Activated effector memory CD4-positive, alpha-beta T cell treated with Interleukin-2 at 50 U/mL for 16 hours (primary cell): ENCODE measurements at places on chromosomes 1 and 21.

DNA sequence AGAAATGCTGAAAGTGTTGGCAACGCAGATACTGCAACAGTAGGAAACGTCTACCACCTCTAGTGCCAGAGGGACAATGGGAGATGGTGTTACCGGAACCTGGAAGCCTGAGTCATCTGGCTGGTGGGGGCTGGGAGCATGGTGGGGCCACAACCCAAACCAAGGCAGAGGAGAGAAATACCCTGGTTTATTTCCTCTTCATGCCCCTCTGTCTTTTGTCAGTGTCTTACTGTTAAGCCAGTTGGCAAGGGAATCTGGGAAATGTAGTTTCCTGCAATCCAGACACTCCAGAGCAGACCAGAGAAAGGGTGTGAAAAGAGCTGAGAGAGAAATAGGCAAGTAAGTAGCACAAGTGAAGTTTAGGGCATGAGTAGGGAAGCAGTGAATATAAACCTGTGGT is 14.8 kb downstream of the DNTTIP2 start:
- DNase-seq: no peak

DNA sequence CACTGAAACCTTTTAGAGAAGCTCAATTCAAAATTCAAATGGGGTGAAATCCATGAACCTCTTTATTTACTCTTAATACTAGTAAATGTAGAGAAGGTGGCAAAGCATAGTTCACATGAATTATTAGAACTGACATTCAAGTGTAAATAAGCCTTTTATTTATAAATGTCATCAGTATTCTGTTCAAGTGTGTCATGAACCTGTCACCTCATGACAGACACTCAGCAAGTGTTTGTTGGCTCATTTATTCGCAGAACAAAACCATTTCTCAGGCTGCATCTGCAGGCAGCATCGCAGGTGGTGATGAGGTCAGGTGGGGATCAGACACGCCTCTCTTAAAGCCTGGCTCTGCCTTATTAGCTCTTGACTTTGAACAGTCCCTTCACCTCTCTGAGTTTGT is 116.6 kb downstream of the SETD4 start:
- DNase-seq: no peak

GRCh38 chr1:204453141-204453772 is 41.3 kb downstream of the PIK3C2B start:
- peak; percentile 60 for DNase-seq

GRCh38 chr1:204232526-204232925 is 18.7 kb upstream of the GOLT1A start:
- no peak for DNase-seq

- DNase-seq: no peak
These were observed 10.9 kb downstream of the OLIG2 start for GRCh38 chr21:33036430-33037162.

DNA sequence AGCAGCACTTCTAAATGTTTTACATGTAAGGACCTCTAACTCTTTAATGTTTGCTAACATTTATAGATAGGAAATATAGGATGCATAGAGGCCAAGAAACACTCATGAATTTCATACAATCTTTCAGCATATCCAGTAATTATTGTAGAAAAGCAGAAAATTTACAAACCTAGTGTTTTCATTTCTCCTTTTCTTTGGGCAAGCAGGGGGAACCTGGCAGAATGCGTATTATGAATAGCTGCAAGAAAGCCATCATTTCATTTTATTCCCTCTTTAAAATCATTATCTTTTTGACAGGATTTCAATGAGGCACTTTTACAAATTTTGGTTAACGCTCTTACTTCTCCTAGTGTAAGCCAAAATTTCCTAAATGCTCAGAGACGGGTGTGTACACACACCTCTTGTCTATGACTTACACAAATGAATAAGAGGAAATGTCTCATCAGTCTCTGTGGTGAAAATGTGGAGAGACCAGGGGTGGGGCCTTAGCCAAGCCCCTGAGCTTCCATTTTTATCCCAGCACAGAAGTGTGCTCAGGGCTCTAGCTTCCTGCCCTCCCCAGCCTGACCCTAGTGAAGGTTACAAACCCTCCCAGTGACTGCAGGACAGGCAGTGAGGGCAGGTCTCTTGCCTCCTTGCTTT is 91.6 kb downstream of the LRRC8C start:
- DNase-seq: no peak

DNA sequence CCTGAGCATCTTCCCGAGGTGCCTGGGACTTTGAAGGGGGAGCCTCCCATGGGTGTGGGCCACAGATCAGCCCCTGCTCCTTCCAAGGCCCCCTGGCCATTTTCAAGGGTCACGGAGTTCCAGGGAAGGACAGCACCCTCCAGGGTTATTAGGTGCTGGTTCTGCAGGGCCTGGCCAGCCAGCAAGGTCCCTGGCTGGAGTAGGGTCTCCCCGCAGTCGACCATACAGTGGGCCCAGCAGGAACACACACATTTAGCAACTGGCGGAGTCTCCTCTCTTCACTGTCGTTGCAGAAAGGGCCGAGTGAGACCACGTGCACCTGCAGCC is 17.7 kb upstream of the SUMO3 start:
- DNase-seq: no peak

GRCh38 chr1:48859456-48859855 is 82.8 kb upstream of the BEND5 start:
- no peak for DNase-seq

- DNase-seq: no peak
These were observed 73.8 kb downstream of the BCAR3 start for GRCh38 chr1:93607814-93608186.

GRCh38 chr1:44327679-44328491 is 27.2 kb downstream of the ERI3 start:
- no peak for DNase-seq

- DNase-seq: no peak
These were observed 2.9 kb downstream of the RXRG start for GRCh38 chr1:165442053-165442452.

- DNase-seq: no peak
These were observed 3.0 kb upstream of the SMYD2 start for GRCh38 chr1:214277704-214278635.

DNA sequence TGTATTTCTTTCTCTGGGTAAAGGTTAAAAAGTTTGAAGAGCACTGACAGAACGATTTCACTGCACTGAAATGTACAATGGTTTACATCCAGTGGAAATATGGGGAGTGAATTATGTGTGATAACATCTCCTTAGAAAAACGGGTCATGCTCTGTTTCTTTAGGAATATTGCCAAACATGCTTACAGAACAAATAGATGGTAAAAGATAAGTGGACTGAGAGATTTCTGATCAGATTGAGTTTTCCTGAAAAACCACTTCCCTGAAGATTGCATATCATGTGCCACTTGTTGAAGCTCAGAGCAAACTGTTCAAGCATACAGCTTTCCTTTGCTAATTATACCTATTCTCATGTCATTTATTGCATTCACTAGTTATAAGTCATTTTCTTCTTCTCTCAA is 29.9 kb upstream of the DISP1 start:
- no peak for DNase-seq

DNA sequence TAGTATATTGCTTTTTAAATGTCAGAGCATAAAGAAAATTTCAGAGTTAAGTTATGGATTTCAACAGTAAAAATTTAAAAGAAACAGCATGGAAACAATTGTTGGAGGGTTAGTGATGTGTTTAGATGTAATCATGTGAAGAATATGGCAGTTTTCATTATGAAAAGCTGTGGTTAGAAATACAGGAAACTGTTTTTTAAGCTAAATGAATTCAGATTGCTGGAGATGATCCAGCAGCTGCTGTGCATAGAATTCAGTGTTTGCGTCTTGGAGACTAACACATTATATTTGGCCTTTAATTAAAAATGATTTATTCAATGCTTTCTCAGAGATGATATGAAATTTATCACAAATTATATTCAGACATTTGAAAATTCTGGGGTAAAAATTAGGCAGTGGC is 273.6 kb upstream of the LRRC7 start:
- DNase-seq: no peak

DNA sequence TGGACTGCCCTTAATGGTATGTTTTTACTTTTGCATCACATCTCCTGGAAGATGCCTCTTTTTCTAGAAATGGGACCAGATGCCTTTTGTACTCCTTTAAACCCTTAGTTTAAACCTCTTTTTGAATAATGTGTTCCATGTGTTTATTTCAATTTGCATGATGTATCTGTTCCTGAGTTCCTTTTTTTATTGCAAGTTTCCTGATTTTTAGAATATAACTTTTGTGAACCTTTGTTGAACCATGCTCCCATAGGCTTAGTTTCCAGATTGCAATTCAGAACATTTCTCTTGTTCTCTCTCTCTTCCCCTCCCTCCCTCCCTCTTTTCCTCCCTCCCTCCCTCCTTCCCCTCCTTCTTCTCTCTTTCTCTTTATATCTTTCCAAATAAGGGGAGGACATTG is 81.9 kb downstream of the RGL1 start:
- DNase-seq: no peak

- DNase-seq: no peak
These were observed 27.7 kb downstream of the C1QB start for GRCh38 chr1:22680726-22681125.

DNA sequence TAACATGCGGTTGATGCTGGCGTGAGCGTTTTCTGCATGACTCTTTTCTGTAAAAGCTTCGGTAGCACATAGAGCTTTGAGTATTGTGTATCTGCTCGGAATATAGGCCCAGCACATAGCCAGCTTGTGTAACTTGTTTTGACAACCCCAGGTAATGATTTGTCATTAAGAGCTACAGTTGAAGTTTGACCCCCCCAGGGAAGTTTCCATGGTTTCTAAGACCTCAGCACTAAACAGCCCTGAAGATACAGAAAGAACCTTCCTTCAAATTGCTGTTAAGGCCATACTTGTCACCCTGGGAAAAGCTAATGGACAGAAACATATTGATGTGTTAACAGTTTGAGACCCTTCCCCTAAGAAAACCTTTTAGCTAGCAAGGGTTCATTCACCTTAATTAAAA is 380.7 kb downstream of the PRDM2 start:
- no peak for DNase-seq

GRCh38 chr1:20382711-20383110 is 92.0 kb downstream of the VWA5B1 start:
- DNase-seq: no peak

DNA sequence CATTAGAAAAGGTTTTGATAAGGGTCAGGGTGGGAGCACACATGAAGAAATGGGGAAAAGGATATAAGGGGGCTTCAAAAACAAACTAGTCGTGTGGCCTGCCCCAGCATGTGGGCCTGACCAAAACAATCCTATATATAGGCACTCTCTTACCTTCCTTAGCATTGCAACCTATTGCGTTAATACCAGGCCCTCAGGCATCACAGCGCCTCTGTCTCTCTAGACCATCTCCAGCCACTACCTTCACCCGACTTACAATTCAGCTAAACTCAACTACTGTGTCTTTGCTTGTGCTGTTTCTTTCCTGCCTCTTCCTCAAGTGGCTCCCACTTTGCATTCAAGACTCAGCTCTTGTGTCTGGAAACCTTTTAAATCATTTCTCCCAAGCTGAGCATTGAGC is 47.0 kb upstream of the GJA5 start:
- DNase-seq: no peak

DNA sequence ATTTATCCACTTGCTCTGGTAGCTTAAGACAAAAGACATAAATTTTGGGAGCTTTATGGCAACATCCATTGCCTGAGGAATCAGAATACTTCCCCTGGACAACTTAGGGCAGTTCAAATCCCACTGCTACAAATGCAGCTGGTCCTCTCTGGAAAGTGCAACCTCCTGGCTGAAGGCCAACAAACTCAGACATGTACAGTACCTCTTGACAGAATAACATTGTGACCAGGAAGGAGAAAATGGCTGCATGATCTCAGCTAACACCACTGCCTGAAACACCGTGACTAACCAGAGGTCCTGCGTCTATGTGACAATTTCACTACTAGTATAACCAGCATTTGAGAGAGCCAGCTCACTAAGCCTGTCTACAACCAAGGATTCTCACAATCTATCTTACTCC is 218.9 kb downstream of the CRB1 start:
- no peak for DNase-seq

- no peak for DNase-seq
These were observed 5.1 kb downstream of the HOOK1 start for GRCh38 chr1:59819566-59820438.

DNA sequence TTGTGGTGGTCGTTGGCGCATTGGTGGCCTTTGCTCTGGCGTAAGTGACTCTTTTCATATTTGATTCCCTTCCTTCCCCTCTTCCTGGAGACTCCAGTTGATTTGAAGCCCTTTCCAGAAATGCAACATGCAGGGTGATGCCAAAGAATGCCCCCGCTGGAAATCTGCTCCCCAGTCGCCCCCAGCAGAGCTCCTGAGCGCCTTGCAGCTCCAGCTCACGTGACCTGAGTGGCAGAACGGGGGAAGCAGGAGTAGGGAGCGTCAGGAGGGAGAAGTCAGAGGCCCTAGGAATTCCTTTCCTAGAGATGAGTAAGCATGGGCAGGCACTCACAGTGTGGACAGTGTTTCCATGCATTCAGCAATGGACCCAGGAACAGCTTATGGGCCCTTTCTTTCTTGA is 255.9 kb downstream of the CACNA1E start:
- DNase-seq: no peak

DNA sequence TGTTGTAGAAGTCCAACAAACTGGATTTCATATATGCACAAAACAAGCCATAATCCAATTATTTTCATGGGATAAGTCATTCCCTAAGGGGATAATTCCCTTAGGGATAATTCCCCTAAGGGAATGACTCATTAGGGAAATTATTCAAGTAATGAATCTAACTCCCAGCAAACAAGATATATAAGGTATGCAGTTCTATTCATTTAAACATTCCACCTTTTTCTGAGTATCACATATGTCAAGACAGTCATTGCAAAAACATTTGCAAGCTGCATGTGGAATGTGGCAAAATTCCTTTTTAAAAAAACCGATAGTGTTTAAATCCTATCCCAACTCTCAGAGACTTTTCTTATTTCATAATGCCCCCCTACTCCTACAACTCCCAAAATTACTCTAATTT is 131.2 kb downstream of the AKT3 start:
- no peak for DNase-seq

DNA sequence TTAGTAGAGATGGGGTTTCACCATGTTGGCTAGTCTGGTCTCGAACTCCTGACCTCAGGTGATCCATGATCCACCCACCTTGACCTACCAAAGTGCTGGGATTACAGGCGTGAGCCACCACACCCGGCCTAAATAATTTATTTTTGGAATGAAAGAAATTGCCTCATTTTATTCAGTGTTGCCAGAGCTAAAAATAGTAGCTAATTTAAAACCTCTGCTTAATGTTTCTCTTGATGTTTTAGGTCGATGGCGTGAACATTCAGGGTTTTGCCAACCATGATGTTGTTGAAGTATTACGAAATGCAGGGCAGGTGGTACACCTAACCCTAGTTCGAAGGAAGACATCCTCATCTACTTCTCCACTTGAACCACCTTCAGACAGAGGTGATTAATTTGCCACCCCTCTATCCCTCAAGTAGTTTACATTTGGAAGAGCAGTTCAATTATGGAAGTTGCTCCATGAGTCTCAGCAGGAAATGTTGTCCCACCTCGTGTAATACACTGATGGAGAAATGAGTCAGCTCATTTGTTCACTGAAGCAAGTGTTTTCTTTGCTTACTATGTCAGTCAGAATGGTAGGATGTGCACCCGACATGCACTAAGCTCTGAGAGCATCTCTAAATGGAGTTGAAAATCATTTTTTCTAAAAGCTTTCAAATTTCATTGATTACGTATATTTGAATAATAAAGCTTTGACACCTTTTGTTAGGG is 54.9 kb downstream of the PATJ start:
- DNase-seq: no peak
